ENCODE measurements at places on chromosomes 12 and 14.

- peak; percentile 75 for DNase-seq
Measured at GRCh38 chr12:27277846-27278260, 33.8 kb downstream of the STK38L start.

- no peak for DNase-seq
Measured at GRCh38 chr12:100372853-100373640, 16.2 kb downstream of the SLC17A8 start.

- DNase-seq: no peak
Measured at GRCh38 chr12:58532855-58533608, 387.3 kb downstream of the LRIG3 start.

GRCh38 chr14:64806862-64807495, 72.7 kb downstream of the SPTB start:
- no peak for DNase-seq

GRCh38 chr12:63915105-63915800, 70.8 kb downstream of the SRGAP1 start:
- peak; percentile 72 for DNase-seq

DNA sequence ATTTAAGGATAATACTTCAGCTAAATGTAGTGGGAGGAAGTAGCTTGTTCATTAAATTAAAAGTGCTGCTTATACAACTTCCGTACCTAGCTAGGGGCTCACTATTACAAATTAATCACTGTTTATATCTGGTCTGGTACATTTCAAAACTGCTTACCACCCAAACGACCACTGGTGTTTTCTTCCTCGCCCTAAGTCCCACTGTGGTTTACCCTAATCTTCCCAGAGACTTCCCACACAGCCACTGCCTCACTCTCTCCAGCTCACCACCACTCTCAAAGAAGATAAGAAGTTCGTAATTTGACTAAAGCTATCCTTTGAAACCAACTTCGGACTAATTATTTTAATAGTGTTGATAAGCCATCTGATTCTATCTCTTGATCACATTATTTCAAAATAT, 62.6 kb downstream of the PLXNC1 start:
- DNase-seq: no peak

GRCh38 chr12:117724543-117724942, 244.2 kb downstream of the KSR2 start:
- no peak for DNase-seq

GRCh38 chr12:121883315-121883660, 5.3 kb upstream of the PSMD9 start:
- DNase-seq: no peak

DNA sequence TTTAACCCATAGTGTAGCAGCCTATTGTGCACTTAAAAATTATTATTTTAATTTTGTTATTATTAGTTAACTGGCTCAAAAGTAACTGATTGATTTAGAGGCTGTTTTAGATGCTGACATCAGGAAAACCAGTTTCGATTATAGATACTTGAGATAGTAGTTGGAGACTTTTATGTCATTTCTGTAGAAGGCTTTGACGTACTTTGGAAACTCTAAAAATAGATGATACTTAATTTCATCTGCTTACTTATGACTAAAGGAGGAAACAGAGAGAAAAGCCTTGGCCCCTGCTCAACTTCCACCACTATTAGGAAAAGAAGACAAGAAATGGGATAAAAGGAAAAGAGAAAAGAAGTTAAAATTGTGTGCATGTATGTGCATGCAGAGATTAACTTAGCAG, 219.3 kb upstream of the HMGA2 start:
- DNase-seq: peak; percentile 29

- peak; percentile 70 for DNase-seq
Measured at GRCh38 chr12:6647083-6647604, at the start of gene ACRBP. Gene ACRBP, minus strand, starts transcription at chr12:6647432. Its CDS starts 66 bp downstream, at chr12:6647366.

DNA sequence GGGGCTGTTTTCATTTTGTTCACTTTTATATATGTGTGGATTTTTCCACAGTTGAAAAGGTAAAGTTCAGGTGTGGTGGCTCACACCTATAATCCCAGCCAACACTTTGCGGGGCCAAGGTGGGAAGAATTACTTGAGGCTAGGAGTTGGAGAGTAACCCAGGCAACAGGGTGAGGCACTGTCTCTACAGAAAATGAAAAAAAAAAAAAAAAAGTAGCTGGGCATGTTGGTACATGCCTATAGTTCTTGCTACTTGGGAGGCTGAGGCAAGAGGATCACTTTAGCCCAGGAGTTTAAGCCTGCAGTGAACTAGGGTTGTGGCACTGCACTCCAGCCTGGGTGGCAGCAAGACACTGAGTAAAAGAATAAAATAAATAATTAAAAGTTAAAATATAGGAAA, 326.5 kb downstream of the NAV3 start:
- DNase-seq: no peak

GRCh38 chr12:86333955-86334522, 77.8 kb upstream of the MGAT4C start:
- no peak for DNase-seq

DNA sequence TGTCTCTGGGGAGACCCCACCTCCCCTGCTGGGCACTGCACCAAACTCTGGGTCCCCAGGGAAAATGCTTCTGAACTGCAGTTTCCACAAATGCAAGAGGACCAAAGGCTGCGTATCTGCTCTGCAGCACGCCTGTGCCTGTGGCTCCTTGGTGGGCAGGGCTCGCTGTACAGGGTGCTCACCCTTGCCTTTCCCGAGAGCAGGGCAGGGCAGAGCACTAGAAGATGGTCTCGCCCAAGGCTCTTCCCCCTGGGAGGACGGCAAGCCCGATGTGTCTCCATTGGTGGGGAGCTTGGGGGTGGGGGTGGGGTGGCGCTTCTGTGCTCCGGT, 175.3 kb upstream of the RTL1 start:
- DNase-seq: no peak

DNA sequence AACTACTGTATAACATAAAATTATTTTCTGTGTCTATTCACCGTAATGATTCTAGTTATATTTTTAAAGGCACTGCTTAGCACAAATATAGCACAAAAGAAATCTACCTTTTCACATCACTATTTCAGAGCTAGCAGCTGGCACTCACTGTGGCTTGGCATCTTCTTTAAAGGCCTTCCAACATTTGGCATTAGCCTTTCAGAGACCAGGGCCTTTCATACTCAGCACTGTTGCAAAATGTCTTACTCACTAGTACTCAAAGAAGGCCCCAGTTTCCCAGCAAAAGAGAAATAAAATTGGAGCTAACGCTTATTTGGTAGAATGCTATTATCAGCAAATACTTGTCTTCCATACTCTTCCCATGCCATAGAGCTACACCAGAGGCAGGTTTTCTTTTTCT, 238.4 kb downstream of the MED13L start:
- no peak for DNase-seq

DNA sequence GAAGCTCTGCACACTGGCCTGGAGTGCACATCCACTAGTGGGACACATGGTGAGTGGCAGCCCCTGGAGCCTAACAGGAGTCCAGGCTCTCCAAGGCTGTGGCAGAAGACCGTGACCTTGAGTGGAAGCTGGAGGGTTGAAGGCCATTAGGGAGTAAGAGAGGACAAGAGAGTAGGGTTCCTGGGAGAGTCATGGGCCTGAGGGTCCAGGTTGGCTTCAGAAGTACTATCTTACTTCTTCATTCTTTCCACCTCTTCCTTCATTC, 406 bp downstream of the IL23A start:
- DNase-seq: no peak

GRCh38 chr14:103692871-103693270, 22.4 kb downstream of the XRCC3 start:
- DNase-seq: no peak

DNA sequence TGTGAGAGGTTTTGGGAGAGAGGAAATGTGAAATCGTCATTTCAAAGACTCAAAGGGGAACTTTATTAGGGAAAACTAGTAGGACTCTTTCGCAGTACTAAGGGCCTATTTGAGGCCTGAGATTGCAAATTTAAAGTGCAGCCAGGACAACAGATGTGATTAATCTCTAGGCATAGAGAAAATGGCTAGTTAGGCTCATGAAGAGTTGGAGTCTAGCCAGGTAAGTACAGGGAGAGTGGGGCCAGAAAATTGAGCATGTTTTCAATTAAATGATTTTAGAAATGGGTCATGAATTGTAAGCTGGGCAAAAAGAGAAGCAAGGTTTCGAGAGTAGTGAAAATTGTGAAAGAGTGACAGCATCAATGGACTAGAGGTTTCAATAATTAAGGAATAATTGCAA, 91.9 kb upstream of the LMNTD1 start:
- no peak for DNase-seq

- DNase-seq: no peak
Measured at GRCh38 chr12:10362828-10363657, 26.8 kb downstream of the KLRK1 start.

DNA sequence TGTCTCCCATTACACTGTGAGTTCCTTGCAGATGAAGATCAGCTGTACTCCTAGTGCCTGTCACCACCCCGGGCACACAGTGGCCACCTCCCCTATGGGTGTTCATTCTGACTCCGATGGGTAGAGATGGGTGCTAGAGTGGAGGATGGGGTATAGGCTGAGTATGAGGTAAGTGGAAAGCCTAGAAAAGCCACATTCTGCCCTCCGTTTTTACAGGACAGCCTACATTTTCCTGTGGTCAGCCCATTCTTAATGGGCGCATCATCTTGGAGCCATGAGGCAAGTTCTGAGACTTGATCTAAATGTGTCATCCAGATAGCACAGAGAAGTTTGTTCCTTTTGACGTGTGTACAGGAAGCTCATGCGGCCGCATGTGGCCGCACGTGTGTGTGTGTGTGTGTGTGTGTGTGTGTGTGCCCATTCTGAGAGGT, 166.7 kb upstream of the HIF1A start:
- DNase-seq: no peak

DNA sequence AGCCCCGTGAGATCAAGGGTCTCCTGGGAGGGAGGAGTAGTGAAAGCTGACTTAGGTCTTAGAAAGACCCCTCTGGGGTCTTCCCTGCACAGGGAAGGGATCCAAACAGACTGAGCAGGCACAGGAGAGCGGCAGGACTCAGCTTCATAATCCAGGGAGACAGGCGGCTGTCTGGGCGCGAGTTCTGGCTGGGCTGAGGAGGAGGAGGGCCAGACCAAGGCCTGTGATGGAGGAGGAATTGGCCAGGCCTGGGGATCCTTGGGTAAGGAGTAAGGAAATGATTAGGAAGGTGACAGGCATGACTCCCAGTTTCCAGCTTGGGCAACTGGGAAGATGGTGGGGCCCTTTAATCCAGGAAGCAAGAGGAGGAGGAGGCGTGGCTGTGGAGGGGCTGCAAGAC, 93.1 kb downstream of the DICER1 start:
- DNase-seq: no peak

DNA sequence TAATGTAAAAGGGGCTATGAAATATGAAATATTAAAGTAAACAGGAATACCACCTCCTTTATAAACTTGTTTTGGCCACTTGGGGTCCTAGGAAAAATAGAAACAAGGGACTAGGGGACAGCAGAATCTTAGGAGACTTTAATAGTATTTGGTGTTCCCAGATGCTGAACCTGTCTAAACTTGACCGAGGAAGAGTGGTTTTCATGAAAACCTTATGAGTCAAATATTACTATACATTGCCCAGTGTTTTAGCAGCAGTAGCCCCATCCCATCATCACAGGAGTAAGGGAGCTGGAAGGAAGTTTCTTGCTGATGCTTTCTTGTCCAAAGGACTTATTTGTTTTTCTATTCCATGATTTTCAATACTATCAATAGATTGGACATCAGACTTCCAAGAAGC, 177.5 kb upstream of the CAND1 start:
- no peak for DNase-seq

DNA sequence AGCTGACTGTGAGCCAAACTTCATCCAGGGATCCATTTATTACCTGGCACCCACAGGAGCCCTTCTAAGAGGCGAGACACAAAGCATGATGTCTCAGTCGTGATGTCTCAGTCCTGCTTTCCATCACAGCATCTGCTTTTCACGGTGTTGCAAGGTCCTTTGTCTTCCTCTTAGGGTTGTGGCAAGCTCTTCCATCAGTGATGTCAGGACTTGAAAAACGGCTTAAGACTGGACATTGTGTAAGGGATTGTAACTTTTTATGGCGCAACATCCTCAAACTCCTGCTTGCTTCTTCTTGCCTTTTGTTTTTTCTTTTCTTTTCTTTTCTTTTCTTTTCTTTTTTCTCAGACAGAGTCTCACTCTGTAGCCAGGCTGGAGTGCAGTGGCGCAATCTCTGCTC, 586.5 kb upstream of the TMEM132C start:
- no peak for DNase-seq

DNA sequence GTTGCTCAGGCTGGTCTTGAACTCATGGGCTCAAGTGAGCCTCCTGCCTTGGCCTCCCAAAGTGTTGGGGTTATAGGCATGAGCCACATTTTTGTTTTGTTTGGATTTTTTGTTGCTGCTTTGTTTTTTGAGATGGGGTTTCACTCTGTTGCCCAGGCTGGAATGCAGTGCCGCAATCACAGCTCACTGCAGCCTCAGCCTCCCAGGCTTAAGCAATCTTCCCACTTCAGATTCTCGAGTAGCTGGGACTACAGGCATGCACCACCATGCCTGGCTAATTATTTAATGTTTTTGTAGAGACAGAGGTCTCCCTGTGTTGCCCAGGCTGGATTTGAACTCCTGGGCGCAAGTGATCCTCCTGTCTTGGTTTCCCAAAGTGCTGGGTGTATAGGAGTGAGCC, 5.7 kb upstream of the PLEK2 start:
- no peak for DNase-seq

DNA sequence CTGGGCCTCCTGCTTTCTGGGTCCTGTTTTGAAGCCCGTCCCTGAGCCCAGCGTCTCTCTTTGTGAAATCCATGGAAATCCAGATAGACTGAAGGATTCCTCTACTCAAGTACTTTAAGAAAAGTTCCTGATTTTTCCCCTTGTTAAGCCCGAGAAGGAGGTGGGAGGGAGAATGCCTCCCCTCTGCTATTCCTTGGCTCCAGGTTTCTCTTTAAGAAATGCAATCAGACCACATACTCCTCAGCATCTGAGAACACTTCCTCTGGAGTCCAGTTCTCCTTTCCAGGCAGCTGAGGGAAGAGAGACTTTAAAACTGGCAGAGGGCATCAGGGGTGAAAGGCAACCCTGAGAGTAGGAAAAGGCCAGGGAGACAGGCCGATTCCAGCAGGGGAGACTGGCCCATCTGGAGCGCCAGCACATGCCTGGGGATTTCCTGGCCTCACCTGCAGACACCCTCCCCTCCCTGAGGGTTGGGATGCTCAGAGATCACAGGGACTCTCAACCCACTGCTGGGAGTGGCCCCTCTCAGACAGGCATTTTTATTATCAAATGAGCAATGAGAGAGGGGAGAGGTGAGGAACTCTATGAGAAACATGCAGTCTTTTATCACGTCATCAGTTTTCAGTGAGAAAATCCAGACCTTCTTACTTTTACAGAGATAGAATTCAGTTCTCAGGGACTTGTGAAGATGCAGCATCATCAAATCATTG, 2.0 kb upstream of the EMP1 start:
- no peak for DNase-seq

DNA sequence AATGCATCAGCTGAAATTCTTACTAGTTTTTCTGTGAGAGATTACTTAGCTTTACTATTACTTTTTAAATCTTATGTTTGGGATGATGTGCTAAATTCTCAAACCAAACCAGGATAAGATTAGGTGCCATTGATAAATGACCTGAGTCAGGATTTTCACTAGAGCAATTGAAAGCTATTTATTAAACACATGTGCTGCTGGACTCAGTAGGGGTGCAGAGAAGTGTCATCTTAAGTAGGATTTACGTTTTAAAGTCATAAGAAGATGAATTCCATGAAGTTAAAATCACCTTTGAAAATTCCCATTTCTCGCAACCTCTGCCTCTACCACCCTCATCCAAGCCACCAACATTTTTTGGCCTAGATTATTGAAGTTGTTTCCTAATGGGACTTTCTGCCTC, 8.8 kb downstream of the TMEM263 start:
- no peak for DNase-seq
